DMS79 treated with DMSO at 0.1 percent for 48 hours (cell line): ENCODE measurements at places on chromosomes 4 and X.

DNA sequence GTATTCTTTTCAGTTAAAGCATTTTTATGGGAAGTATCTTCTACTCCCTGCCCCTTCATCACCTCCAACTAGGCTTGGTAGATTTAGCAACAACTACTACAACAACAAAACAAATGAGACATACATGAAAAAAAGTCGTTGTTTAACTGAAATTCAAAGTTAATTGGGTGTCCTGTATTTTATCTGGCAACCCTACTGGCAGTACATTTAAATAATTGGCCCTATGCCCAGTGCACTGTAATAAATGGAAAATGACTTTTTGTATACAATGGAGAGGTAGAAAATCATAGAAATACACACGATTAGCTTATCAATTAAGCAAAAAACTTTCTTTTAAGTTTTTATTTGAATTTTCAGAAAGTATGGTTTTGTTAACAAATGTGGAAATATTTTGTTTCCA is 21.4 kb upstream of the CLGN start:
- no peak for DNase-seq

DNA sequence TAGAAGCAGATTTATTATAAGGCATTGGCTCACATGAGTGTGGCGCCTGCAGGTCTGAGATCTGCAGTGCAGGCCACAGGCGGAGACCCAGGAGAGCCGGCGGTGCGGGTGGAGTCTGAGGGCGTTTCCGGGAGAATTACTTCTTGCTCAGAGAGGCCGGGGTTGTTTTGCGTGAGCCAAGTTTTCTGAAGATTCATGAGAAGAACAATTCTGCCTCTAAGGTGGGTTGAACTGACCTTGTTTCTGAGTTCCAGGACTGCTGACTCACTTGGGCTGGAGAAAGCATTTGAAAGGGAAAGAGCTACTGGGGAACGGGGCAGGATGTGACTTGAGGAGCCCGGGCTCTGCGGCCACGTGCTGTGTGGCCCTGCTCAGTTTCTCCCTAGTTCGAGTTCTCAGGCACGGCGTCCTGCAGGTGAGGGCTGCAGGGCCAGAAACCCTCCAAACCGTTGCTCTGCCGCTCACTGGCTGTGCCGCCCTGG is 36.7 kb upstream of the SORCS2 start:
- DNase-seq: no peak

DNA sequence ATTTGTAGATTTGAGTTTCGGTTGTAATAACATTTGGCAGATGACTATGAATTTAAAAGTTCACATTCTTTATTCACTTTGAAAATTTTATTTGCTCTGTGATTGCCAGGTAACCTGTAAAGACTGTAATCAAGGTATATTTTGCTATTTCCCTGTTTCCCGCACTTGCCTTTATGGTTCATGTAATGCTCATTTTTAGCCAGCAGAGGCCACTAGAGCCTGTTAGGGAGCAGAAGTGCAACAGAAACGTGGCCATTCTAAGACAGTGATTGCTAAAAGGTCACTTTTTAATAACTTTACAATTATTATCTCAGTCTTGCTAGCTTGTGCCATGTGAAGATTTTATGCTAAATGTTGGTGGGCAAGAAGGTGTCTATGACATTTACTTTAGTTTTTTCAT is 12.4 kb downstream of the YIPF6 start:
- DNase-seq: peak; percentile 10

- no peak for DNase-seq
Observed at GRCh38 chr4:132384709-132385108, 764.4 kb upstream of the PCDH10 start.

DNA sequence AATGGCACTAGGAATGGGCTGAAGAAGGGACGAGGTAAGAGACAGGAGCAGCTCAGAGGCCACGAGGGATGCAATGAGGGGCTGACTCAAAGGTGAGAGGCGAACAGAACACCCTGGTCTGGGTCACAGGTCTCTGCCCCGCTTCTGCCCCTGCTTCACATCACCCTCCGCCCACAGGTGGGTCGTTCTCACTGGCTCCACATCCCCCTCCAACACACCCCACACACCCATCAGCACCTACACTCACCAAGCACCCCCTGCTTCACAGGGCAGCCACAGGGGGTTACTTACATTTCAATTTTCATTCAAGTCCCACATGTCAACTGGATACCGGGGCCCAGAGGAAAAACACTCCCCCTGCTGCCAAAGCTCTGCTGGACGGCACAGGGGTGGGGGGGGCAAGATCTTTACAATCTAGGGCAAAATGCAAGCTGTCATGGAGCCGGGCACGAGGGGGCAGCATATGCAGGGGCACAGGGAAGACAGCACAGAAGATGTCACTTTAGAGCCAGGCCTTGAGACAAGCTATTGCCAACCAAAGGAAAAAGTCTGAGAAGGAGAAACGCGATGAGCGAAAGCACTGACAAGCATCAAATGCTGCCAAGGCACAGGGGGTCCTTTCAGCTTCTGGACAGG is 94.0 kb downstream of the AFAP1 start:
- no peak for DNase-seq

DNA sequence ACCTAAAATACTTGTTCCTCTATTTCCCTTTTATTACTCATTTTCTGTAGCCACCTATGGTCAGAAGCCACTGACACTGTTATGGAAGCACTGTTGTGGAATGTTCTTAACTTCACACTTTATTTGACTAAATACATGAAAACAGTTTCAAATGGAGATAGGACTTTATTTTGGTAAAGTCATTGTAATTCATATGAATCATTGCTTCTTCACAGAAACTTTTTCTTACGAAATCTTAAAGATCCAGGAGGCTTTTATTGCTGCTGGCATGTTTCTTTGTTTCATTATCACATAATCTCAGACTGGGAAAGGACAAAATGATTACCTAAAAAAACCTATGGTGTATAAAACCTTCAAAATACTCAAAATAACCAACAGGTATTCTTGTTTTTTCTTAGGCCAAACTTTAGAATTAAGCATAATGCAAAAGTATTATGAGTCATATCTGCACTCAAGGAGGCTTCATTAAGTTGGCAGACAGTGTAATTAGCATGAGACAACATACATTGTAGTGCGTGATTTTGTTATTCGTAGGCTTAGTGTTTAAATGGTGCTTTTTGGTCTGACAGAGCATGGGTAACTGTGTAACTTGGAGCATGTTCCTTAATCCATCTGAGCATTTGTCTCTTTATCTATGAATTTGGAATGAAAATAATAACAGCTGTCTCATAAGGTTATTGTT is 58.0 kb downstream of the SH3BGRL start:
- DNase-seq: no peak

DNA sequence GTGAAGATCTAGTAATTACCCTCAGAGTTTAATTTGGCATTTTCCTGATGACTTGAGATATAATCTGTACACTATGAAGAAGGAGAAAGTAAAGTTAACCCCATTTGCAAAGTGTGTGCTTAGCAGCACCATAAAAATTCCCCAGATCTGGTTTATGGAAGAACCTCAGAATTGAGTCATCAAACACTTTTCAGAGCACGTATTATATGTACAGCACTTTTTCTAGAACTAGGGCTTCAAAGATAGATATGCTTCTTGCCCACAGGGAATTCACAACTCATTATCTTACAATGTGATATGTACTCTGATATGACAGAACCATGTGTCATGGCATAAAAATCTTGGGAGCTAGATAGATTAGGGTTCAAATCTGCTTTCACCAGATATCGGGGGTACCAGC is 150.9 kb downstream of the SLC10A7 start:
- no peak for DNase-seq

DNA sequence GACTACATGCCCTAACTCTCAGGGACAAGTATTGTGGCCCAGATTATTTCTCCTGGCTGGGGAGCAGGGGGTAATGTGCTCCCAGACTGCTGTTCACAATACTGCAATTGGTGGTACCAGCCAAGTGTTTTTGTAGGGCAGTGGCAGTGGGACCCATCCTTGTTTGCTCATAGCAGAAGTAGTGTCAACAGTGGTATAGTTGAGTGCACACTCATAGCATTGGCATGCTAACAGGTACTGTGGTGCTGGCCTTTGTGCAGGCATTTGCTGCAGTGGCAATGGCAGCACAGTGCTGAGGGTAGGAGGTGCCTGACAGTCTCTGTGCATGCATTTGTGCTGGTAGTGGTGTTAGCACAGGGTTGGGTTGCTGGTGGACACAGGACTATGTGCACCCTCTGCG is 995.0 kb downstream of the SH3BGRL start:
- no peak for DNase-seq

DNA sequence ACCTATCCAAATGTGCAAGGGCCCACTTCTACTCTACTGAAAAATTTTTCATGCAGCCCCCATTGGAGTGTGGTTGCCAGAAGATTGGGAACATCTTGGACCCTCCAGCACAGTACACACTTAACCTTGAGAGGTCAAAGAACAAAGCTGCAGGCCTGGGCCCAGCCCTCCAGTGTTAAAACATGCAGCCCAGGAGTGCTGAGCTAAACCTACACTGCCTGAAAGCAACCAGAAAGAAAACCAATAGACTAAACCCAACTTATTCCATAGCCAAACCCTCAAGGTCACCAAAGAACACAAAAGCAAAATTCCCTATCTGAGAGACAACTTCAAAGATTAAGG is 47.9 kb downstream of the TECRL start:
- no peak for DNase-seq

- DNase-seq: no peak
Observed at GRCh38 chrX:70174754-70175153, 2.5 kb upstream of the DGAT2L6 start.

DNA sequence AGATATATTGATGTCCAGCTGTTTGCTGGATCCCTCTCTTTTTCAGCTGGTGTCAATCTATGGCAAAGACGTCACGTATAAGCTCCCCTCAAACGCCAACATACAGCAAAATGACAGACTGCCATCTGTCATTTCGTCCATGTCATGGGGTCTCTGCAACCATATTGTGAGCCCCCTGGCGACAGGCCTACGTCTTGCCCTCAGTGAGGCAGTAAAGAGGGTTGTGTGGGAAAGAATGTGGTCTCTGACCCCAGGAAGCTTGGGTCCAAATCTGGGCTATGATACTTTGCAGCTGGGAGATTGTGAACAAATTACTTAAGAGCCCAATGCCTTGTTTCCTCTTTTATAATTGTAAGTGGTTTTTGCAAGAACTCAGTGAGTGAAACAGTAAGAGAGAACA is 7.4 kb downstream of the SUPT20HL2 start:
- no peak for DNase-seq

GRCh38 chr4:159298502-159298901 is 195.6 kb downstream of the RAPGEF2 start:
- no peak for DNase-seq

DNA sequence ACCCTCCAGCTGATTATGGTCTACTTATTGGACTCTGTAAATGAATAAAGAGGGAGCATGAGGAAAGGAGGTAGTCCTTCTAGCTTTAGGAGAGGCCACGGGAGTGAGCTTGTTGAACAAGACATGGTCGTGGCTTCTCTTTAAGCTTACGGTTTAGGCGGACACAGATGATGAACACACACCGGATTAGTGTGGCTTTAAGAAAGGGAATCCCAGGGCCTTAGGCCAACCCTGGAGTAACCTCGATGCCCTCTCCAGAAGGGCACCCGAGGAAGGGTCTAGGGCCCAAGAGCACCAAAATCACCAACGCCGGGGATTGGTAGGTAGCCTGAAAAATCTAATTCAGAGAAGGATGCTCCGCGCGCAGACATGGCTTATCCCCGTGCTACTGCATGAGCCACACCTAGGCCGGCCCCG is 39.4 kb downstream of the ERVMER34-1 start:
- no peak for DNase-seq

DNA sequence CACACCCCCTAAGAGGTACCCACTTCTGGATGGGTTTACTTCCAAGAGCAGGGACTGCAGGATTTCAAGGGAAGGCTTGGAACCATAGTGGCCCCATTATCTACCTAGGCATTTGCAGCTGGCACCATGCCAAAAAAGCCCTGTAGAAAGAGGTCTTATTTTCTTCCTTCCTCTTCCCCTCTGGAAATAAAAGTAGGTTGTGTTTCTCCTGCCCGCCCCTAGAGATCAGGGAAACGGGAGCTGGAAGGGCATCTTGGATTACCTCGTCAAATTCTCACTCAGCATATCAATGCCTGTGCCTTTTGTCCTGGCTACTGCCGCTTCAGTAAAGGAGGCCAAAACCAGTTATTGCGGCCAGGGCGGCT is 1.6 kb downstream of the SCD5 start:
- DNase-seq: peak; percentile 70

GRCh38 chr4:2292646-2293108 is 30.8 kb upstream of the MXD4 start:
- no peak for DNase-seq

DNA sequence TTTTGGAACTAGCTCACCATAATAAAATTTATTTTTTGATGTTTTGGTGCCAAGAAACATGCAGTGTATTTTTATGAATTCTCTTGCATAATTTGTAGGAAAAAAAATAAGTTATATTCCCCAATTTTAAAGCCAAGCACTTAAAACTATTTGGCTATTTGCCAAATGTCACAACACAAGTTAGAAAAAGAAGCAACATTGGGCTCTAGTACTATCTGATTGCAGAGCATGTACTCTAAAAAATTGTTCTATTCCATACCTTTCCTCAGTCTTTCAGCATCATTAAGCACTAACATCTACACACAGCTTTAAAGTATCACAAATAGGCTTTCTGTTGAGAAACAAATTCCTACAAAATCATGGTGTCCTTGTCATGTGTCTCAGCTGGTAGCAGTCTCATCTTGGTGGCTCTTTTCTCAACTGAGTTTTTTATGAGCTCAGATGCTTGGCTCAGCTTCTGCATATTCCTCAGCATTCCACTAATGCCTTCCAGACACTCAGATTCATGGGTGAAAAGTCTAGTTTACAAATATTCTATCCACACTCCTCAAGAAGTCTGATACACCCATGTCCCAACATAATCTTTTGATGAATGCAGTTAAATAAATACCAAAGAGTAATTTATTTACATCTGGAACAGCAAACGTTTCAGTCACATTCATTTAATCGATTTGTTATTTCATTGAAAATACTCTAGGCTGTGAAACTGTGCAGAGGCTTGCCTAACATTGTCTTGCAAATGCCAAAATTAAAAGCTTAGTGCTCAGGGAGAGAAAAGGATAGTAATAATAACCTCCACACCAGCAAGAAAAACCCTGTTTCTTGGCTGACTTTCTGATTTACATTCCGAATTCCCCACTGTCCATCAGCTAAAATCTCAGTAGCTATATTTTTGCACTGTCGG is 2209.9 kb downstream of the PCDH7 start:
- DNase-seq: no peak

- DNase-seq: no peak
Observed at GRCh38 chrX:45233531-45233930, 32.9 kb upstream of the DIPK2B start.

GRCh38 chrX:49175435-49176274 is 4.0 kb downstream of the PLP2 start:
- DNase-seq: no peak
